Urothelium cell line (cell line): ENCODE measurements at places on chromosomes 2 and 18.

- DNase-seq = no peak
Measured at GRCh38 chr2:171963198-171963597, 36.6 kb upstream of the METAP1D start.

DNA sequence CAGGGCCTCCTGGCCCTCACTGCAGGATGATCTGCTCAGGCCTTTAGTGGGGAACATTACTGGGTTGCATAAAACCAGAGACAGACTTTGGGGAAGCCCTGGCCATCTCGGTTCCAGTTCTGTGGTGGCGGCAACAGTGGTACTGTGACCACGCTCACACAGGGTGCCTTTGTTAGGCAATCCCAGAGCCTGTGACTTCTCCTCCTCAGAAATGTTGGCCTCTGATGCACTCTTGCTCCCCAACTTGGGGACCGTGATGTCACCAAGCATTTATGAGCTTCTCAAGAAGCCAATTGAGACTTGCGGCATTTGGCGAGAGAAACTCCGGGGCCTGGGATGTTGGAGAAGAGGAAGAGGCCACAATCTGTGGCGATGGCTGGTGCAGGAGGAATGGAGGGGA, 80.9 kb upstream of the PKDCC start:
- DNase-seq = no peak

DNA sequence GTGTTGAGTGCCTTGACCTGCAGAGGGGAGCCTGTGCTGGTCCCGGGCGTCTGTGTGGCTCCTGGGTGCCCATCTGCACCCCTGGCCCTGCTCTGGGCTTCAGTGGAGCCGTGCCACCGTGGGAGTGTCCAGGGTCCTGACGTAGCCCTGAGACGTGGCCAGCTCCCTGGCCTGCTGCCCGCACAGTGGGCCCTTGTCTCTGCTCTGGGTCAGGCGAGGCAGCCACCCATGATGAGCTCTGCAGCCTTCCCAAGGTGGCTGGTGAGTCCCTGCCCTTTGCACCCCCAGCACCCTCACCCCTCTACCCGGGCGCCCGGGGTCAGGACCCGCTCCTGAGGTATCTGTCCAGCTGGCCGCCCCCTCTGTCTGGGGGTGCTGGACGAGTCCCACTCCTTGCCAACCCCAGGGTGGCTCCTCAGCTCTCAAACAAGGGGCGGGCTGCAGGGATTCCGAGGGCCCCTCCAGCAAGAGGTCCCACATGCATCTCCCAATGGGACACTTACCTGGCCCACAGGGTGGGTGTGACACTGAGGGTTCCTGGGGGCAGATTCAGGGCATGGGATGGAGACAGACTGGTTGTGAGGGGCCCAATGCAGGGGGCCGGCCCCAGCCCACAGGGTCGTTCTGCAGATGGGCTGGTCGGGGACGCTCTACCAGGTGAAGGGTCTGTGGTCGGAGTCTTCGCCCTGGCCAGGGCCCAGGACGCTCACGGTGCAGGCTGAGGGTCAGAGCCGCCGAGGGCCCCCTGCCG, 2.4 kb downstream of the NEU4 start:
- no peak for DNase-seq

DNA sequence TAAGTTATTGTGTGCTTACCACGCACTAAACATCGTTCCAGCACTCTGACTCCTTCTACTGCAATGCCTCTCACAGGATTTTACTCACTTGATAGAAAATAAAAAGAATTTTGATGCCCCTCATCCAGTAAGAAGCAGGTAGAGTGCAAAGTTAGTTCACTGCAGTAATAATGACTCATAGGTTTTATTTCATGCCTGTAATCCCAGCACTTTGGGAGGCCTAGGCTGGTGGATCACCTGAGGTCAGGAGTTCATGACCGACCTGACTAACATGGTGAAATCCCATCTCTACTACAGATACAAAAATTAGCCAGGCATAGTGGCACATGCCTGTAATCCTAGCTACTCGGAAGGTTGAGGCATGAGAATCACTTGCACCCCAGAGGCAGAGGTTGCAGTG, 190.6 kb downstream of the RAD51AP2 start:
- no peak for DNase-seq

- no peak for DNase-seq
Measured at GRCh38 chr18:50374220-50374752, 560 bp upstream of the SKA1 start.

GRCh38 chr2:144357623-144358373, 162.1 kb downstream of the ZEB2 start:
- DNase-seq = peak; percentile 76

- DNase-seq = no peak
Measured at GRCh38 chr18:45282101-45282812, 333.0 kb upstream of the SLC14A2 start.

GRCh38 chr2:74515981-74516633, 1.9 kb downstream of the TLX2 start:
- no peak for DNase-seq

- peak; percentile 82 for DNase-seq
Measured at GRCh38 chr2:54212456-54212855, 43.6 kb downstream of the TSPYL6 start.

DNA sequence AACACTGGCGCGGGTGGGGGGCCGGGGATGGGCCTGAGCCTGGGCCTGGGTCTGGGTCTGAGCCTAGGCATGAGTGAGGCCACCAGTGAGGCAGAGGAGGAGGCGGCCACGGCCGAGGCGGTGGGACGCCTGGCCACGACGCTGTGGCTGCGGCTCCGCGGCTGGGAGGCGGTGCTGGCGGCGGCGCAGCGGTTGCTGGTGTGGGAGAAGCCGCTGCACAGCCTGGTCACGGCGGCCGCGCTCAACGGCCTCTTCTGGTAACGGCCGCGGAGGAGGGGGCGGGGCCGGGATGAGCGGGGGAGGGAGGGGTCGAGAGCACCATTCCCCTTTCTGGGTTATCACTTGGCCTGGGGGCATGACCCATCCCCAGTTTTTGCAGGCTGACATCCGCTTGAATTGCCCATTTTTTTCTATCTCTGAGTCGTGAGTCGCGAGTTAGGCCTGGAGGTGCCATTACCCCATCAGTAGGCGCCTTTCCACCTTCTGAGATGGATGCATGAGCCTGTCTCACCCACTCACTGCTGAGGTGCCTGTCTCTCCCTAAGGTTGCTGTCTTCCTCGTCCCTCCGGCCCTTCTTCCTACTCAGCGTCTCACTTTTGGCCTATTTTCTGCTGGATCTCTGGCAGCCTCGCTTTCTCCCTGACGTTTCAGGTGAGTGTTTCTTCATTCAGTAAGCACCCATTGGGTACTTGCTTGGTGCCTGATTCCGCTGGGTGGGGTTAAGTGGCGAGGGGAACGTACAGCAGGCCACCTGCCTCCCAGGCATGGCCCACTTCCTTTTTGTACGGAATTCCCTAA, 501 bp downstream of the RETREG2 start:
- DNase-seq = peak; percentile 40

DNA sequence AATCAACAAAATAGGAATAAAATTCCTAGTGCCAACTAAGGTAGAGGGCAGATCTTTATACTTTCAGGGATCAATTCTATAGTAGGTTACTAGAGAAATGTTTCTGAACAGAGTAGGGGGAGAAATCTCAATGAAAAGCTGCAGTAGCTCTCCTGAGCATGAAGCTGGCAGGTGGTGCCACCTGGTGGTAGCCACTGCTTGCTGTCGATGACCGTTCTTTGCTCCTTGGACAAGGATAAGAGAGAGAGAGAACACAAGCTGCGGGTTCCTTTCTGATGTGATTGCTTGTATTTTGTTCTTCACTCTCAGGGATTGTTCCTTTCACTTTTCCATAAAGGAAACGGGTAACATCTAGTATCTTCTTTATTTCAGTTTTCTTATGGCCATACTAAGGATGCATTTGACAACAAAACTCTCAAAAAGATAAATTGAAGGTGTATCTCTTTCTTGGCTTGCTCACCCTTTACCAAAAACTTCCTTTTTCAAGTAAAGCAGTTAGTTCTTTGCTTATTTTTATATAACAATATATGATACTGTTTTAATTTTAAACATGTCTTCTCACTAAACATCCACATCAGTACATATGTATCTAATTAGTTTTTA, 18.6 kb upstream of the MRPL19 start:
- peak; percentile 83 for DNase-seq

- DNase-seq = no peak
Measured at GRCh38 chr2:142681952-142682351, 195.5 kb upstream of the KYNU start.

DNA sequence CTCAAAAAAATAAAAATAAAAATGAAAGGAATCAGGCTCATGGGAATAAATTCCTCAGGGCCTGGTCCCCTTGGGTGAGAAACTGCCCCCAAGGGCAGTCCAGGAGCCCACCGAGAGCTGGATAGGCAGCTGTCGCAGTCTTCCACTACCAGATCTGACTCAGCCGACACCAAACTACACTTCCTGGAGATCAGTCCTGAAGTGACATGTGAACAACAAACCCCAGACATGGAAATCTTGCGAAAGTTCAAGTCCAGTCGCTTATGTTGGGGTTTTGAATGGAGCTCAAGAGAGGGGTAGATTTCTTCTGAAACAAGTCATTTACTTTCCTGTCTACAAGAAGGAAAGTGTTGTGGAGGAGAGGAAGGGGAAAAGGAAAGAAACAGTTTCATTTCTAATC, 12.9 kb downstream of the ADCY3 start:
- DNase-seq = no peak

DNA sequence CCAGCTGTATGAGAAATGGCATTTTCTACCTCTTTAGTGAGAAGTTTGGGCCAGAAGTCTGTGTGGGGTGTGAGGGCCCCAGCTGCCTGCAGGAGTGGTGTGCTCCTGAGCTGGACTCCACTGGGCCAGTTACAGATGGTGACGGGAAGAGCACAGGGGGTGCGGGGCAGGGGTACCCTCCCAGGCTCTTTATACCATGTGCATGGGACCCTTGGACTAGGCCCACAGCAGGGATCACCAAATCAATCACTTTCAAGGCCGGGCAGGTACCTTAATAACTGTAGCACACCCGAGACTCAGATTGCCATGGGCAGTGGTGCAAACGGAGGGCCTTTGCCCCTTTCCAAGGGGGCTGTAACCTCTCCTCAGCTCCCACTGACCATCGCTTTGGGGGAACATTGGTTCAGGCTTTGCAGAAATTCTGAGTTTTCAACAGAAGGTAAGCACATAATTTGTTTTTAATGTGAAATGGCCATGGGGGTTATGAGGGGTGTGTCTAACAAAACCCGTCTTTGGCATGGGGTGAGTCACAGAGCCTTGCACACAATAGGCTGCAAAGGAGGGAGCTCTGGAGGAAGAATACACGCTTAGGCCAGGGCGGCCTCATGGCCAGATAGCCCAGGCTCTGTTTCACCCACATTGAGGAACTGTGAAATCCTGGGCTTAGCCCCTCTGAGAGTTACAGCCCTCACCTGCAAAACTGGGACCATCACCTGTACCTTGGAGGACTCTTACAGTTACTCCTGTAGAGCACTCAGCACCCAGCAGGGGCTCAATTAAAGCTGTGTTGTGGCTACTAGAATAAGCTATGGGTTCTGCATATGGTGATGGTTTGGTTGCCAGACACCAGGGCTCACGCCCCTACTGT, 141.0 kb upstream of the BCL2L11 start:
- DNase-seq = no peak

DNA sequence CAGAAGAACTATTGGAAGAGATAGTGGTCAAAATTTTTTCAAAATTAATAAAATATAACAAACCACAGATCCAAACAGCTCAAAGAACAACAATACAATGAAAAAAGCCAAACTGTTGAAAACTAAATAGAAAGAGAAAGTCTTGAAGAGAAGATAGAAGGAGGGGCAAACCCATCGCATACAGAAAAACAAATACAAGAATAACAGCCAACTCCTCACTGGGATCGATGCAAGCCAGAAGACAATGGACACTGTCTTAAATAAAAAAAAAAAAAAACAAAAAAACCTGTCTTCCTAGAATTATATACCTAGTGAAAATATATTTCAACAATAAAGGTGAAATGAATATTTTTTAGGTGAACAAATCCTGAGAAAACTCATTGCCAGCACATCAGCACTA, 34.1 kb upstream of the ARHGAP25 start:
- no peak for DNase-seq

- DNase-seq = peak; percentile 58
Measured at GRCh38 chr2:38233231-38233983, 143.7 kb downstream of the ATL2 start.

GRCh38 chr2:242004902-242005230, 135.3 kb downstream of the RTP5 start:
- DNase-seq = no peak
